ENCODE measurements at places on chromosomes 5 and 9.

DNA sequence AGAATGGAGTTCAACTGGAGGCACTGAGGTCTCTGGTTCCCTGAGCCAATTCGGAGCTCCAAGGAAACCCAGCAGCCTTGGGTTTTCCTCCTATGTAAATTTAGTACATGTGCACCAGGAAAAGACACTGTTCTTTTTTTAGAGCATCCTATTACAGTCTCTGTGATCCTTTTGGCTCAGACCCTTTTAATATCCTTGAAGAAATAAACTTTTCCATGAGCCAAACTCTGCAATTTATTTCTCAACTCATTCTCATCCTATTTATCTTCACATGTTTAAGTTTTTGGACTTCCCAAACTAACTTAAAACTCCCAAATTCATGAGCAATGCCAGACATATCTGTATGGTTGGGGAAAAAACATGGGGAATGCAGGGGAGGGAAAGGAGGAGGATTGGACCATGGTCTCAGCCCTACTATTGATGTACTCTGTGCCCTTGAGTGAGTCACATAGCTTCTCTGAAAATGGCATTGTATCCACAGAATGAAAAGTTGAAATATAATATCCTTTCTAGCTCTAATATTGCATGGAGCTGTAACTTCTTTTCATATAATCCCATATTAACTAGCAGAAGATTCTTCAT, 76.6 kb downstream of the PAPPA start:
- no peak for DNase-seq

DNA sequence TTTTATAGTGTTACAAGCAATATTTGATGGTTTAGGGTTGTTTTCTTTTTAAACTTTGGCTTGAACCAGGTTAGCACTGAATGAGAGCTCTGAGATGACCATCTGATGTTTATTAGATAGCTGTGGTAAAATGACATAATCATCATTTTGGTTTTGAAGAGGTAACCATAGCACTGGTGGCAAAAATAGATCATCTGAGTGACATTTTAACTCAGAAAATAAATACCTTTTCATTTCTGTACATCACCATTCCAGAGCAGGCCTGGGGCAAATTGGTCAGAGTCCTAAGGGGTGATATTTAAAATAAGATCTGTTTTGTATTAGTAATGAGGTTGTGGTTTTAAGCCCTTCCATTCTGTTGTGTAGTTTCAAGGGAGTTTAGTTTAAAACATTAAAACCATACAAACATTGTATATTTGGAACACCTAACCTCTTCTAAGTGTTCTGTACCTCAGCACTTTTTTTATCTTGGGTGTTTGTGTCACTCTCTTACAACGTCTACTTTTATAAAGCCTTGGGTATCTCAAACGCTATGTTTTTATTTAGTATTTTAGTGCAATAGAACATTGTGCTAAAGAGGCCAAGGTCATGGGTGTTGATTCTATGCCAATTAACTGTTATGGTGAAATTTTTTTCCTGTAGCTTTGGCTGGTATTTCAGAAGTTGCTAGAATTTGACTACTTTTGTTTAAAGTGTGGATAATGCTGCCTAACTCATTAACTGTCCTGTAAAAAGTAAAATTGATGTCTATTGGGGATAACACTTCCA, 166.1 kb downstream of the CD180 start:
- no peak for DNase-seq

- no peak for DNase-seq
Observed at GRCh38 chr9:122084026-122084675, 9.0 kb downstream of the TTLL11 start.

DNA sequence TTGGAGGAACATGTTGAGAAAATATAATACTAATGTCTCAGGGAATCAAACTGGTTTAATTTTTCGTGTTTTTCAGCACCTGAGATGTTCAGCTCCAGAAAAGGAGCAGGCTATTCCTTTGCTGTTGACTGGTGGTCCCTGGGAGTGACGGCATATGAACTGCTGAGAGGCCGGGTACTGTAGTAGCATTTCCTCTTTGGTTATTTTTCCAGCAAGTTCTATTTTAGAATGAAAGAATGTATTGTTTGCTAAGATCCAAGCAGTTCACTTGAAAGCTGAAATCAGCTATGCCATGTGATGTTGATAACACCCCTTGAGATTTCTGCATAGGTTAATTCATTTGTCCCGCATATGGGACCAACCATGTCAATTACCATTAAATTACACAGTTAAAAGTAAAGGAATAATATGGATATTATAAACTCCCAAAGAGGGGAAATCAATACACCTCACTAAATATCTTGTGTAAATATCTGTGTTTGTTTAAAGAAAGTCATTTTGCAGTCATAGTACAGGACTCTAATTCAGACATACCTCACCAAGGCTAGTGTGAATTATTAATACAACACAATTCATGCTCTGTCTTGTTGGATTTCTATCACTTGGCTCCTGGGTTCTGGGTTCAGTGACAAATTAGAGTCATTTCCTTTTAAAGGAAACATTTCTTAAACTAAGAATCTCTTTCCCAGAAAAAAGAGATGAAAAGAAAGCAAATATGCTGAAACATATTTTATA, 126.8 kb downstream of the STK32A start:
- no peak for DNase-seq

DNA sequence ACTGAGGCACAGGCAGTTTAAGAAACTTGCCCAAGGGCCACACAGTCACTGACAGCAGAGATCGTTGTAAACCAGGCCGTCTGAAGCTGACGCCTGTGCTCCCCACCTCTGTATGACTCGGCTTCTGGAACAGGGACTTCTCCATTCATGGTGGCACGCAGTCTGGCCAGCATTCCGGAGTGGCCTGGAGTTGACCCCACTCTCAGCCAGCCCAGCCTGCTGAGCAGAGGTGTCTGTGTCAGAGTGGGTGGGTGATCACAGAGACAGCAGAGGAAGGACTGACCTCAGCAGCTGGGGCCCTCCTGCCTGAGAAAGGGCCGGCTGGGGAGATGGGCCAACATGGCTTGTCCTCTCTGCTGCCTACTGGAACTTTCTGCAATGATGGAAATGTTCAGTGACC, 12.6 kb downstream of the LRSAM1 start:
- DNase-seq, result no peak

DNA sequence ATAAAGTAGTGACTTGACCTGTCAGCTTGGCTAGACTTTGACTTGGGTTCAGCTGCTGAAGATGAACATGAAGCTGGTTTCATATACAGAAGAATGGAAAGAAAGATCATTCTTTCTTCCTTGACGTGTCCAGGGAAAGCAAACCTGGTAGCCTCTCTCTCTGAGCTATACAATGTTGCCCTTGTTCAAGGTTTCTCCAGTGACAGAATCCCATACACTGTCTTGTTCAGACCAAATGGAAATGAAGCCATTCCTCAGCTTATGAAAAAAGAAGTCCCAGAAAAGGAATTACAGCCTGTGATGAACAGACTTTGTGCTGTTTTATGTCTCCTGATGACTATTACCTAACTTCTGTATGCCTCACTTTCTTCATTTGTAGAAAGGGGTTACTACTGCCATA, 349.8 kb upstream of the KLF4 start:
- DNase-seq, result no peak
